ENCODE measurements at places on chromosomes 1 and 21.

GRCh38 chr1:172900376-172900997 lies 150.3 kb downstream of the TNFSF18 start:
- no peak for DNase-seq

DNA sequence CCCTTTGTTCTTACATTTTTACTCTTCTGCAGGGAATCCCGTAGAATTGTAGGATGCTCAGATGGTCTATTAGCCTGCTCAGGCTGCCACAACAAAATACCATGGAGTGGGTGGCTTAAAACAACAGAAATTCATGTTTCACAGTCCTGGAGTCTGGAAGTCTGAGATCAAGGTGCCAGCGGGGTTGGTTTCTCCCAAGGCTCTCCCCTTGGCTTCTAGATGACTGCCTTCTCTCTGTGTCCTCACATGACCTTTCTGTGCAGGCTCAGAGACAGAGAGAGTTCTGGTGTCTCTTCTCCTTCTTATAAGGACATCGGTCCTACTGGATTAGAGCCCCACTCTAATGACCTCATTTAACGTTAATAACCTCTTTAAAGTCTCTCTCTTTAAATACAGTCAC lies 41.7 kb downstream of the HUNK start:
- DNase-seq = no peak

GRCh38 chr1:244810221-244810620 lies 25.2 kb upstream of the COX20 start:
- DNase-seq = no peak

DNA sequence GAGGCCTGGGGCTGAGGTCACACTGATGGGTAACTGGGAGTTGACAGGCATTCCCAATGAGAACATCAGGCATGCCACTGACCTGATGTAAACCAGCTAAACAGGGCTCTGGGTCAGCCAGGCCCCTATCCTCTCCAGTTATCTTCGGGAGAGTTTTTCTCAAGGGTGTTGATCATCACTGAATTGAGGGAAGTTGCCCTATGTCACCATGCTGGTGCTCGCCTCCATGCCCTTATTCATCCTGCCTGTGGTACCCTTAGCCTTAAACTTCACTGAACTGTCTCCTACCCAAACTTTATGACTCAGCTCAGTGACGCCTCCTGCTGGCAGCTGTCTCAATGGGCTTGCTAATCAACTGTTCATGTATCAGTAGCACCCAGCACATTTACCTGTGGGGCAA lies 80.7 kb upstream of the TNR start:
- no peak for DNase-seq

GRCh38 chr21:46205766-46206162 lies 21.5 kb upstream of the SPATC1L start:
- DNase-seq = no peak

GRCh38 chr1:211991695-211992094 lies 43.7 kb downstream of the INTS7 start:
- DNase-seq = no peak

DNA sequence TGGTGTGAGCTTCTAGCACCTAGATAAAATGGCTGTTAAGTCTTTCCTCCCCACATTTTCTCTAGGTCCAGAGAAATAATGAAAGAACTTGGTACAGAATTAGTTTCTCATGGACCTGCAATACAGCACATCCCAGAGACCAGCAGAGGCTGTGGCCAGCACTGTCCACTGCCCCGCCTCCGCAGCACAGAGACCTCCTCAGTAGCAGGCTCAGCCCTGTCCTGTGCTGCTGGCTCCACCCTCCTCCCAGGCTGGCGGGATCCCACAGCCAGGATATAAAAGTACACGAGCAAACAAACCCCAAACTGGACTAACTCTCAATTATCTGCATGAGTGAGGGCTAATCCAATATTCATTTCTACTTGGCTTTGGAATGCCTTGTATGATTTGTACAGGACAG lies 401.5 kb downstream of the RPS6KC1 start:
- DNase-seq = no peak

DNA sequence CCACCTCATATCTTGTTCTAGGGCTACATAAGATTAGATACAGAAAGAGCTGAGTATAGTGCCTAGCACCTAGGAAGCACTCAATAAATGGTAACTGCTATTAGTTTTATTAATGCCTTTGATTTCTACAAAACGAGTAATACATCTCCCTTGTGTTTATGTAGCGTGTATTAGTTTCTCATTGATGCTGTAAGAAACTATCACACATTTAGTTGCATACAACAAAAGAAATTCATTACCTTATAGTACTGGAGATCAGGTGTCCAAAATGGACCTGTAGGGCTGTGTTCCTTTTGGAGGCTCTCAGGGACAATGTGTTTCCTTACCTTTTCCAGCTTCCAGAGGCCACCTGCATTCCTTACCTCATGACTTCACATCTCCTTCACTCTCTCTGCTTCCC lies 961 bp upstream of the ERO1B start:
- no peak for DNase-seq

GRCh38 chr1:55820501-55820900 lies 605.3 kb upstream of the USP24 start:
- no peak for DNase-seq

GRCh38 chr1:168243198-168243597 lies 17.4 kb downstream of the SFT2D2 start:
- no peak for DNase-seq

GRCh38 chr1:119565131-119565772 lies 58.2 kb downstream of the HSD3B1 start:
- no peak for DNase-seq

- DNase-seq = no peak
Observed at GRCh38 chr1:116904791-116905320, 4.9 kb upstream of the PTGFRN start.

GRCh38 chr1:33094971-33095604 lies 14.1 kb downstream of the AZIN2 start:
- no peak for DNase-seq

DNA sequence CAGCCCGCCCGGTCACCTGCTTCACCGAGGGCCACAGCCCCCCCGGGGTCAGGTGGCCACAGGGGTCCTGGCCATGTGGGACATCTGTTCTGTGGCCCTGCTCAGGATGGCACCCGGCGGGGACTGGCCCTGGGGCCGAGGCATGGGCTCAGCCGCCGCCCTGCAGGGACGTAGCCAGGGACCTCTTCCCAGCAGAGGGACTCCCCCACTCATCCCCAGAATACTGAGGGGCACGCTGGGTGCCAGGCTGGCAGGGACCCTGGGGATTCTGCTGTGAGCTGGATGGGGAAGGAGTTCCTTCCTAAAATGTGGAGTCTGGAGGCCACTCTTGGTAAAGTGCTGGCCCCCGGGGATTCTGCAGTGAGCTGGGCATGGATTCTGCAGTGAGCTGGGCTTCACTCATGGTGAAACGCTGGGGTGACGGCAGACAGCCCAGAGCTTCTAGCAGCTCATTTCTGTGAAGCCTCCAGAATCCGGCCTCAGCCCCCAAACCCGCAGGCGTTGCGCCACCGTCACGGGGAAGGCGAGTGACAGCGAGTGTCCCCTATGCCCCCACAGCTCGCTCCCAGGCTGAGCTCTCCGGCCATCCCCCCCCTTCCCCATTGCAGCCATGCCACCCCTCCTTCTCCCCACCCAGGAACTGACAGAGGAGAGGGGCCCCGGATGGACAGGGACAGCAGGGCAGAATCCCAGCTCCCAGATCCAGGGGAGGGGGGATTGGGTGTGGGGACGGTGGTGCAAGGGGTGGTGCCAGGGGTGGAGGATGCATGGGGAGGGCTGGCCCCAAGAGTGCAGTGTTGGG lies 1.4 kb downstream of the ITGB2 start:
- DNase-seq = no peak

- DNase-seq = no peak
Observed at GRCh38 chr1:60872426-60873054, 209.8 kb upstream of the NFIA start.

- DNase-seq = no peak
Observed at GRCh38 chr1:20008391-20008841, 29.0 kb upstream of the PLA2G2A start.

DNA sequence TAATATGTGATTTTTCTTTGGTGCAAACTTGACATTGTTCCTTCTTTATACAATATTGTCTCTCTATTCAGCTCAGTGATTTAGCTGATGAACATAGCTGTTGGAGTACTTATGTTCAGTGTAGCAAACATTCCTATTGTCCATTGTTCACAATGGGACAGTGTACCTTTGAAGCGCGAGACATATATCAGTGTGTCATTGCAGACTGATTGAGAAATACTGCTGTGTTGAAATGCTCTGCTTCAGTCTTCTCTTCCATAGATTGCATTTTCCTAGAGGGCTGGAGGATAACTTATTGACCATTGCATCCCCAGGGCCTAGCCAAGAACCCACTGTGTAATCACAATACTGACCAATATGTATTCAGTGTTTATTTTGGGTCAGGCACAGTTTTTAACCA lies 46.5 kb downstream of the HLX start:
- DNase-seq = no peak

DNA sequence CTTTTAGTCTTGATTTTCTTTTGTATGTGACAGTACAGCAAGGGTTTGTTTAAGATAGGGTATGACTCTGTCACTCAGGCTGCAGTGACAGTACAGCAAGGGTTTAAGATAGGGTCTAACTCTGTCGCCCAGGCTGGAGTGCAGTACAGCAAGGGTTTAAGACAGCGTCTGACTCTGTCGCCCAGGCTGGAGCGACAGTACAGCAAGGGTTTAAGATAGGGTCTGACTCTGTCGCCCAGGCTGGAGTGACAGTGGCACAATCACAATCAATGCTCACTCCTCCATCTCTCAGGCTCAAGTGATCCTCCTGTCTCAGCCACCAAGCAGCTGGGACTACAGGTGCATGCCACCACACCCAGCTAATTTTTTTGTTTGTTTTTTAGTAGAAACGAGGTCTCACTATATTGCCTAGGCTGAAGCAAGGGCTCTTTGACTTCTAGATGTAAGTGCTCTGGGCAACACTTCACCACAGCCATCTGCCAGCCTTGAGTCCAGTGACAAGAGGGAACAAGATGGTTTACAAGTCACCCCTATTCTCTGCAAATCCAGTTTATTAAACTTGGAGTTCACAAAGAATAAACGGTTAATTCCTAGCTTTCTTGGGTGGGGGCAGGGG lies 965 bp upstream of the SH2D5 start:
- DNase-seq = no peak

- DNase-seq = no peak
Observed at GRCh38 chr1:69661686-69662085, 94.0 kb downstream of the LRRC7 start.

DNA sequence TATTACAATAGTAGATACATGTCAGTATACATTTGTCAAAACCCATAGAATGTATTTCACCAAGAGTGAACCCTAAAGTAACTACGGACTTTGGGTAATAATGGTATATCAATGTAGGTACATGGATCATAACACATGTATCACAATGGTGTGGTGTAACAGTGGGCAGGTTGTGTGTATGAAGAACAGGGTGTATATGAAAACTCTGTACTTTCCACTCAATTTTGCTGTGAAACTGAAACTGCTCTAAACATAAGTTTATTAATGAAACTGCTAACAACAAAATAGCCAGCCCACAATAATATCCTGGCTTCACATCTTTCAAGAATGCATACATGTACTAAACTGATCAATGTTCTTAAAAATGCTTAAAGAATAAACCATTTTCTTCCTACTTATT lies 90.2 kb downstream of the RUSC1 start:
- DNase-seq = no peak

DNA sequence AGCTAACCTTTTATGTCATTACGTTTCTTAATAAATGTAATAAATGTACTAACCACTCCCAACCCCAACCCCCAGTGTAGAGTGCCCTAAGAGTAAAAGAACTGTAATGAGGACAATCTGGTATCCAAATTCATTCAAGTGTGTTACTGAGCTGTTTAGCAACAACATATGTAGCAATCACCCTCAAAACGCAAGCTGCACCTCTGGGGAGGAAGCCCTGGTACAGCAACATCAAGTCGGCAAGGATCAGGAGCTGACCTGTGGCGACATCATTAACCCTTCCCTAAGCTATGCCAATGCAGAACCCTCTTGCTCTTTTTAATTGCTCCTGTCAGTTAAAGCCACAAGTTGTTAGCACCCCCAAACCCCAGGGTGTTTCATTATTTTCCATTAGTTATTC lies 47.1 kb downstream of the STX6 start:
- no peak for DNase-seq

GRCh38 chr1:192951691-192952460 lies 107.3 kb downstream of the UCHL5 start:
- no peak for DNase-seq

DNA sequence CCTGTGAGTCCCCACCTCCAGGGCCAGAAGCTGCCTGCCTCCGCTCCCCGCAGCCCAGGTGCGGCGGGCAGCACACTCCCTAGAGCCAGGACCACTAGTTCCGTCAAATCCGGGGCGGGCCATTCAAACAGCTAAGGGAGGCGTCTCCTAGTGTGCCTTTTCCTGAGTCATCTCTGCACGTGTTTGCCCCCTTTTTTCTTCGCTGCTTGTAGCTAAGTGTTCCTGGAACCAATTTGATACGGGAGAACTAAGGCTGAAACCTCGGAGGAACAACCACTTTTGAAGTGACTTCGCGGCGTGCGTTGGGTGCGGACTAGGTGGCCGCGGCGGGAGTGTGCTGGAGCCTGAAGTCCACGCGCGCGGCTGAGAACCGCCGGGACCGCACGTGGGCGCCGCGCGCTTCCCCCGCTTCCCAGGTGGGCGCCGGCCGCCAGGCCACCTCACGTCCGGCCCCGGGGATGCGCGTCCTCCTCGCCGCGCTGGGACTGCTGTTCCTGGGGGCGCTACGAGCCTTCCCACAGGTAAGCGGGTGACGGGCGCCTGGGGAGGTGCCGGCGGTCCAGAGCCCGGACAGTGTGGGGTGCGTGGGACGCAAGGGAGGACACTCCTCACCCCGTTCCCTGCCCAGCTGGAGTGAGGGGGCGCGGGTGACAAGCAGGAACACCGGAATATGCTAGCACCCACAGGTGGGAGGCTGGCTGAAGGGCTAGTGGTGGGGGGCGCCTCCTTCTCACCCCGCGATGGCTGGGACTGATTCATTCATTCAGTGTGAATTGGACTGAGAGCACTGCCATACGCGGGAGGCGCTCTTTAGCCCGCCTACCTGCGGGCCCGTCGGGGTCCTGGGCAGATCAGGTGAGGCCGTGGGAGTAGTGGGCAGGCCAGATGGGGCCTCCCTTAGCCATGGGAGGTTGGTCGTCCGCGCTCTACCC lies at the start of gene TNFRSF8:
Gene TNFRSF8 (plus strand): TSS at position 163 of the 932 bp plus-strand sequence. CDS start 296 bp downstream, at position 459.
- DNase-seq = no peak

GRCh38 chr1:29809446-29810120 lies 573.3 kb downstream of the PTPRU start:
- DNase-seq = no peak

DNA sequence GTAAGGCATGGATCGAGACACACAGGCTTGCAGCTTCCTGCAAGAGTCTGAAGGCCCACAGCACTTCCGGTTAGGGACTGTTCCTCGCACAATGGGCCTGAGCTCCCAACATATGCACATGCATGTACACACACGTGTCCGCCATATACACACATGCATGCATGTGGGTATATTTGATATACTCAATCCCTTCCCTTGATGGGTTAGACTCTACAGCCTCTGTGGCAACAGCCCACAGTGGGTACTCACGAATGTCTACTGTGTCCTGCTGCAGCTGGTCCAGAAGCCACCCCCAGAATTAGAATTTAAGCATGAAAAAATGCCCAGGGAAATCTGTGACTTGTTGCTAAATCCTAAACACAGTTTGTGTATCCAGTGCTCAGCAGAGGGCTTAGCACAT lies 9.9 kb downstream of the F3 start:
- no peak for DNase-seq
